ENCODE measurements at places on chromosomes 12 and 14. TPM values are rescaled to one million over a fixed set of nuclear protein-coding genes. Genes with fewer than 3 reads are reported as not detected.

OASL gene
- total RNA-seq: 1.1 TPM

CNTN1 gene
- 9.8 TPM for total RNA-seq

PLEKHD1 gene
- total RNA-seq: under 0.01 TPM

KRT7 gene
- total RNA-seq: 1,618 TPM

HAL gene
- total RNA-seq: 0.24 TPM

RTN1 gene
- not detected for total RNA-seq

IGF1 gene
- not detected for total RNA-seq

KLHL33 gene
- not detected for total RNA-seq

RSRC2 gene
- 20.2 TPM for total RNA-seq

ARID2 gene
- total RNA-seq: 18.8 TPM

METTL25 gene
- 7.7 TPM for total RNA-seq

PTPN6 gene
- 13.0 TPM for total RNA-seq

BEST3 gene
- total RNA-seq: not detected

TAS2R7 gene
- not detected for total RNA-seq

PDE6H gene
- not detected for total RNA-seq

PTGER2 gene
- not detected for total RNA-seq

RPS6KA5 gene
- total RNA-seq: 4.5 TPM

TAMALIN gene
- not detected for total RNA-seq

RIPK3 gene
- 5.1 TPM for total RNA-seq

FSCB gene
- total RNA-seq: not detected

GLIPR1L1 gene
- not detected for total RNA-seq

CLEC1B gene
- not detected for total RNA-seq

ABCC9 gene
- total RNA-seq: 0.64 TPM

ZNF891 gene
- 0.43 TPM for total RNA-seq

PIWIL1 gene
- not detected for total RNA-seq

DAAM1 gene
- 46.3 TPM for total RNA-seq

RHOF gene
- total RNA-seq: 10.0 TPM

TMEM229B gene
- 0.43 TPM for total RNA-seq

SIX6 gene
- total RNA-seq: not detected

FGF23 gene
- not detected for total RNA-seq

KRT73 gene
- total RNA-seq: not detected

NABP2 gene
- total RNA-seq: 21.7 TPM

FOXG1 gene
- not detected for total RNA-seq

CLEC2A gene
- total RNA-seq: not detected

Data from tracheal epithelial cell (primary cell).